ENCODE measurements at places on chromosomes 5 and 9. TPM values are rescaled to one million over a fixed set of nuclear protein-coding genes. Genes with fewer than 3 reads are reported as not detected.

The TMEM171 gene
- total RNA-seq, result 65.9 TPM

The TJP2 gene
- total RNA-seq, result 25.7 TPM

The SOWAHA gene
- total RNA-seq, result not detected

- peak; percentile 83 for DNase-seq
These were observed 51.0 kb downstream of the PTPDC1 start for GRCh38 chr9:94135222-94135621.

DNA sequence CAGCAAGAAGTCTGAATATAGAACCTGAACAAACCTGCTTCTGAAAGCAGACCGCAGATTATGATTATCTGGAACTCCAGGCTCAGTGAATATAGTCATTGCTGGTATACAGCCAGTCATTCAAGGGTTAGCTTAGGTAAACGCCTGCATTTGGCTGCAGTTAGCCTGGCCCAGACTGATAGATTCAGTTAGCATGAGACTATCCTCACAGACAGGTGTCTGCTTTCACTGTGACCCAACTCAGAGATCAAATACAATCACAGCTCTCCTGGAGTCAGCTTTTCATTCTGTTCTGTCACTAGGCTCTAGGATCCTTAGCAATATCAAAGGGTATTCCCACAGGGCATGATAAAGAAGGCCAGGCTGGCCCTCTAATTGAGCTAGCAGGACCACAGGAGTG is 138.6 kb upstream of the PLCXD3 start:
- no peak for DNase-seq

- DNase-seq, result peak; percentile 50
These were observed 140.1 kb downstream of the FGF1 start for GRCh38 chr5:142545650-142546322.

- DNase-seq, result peak; percentile 59
These were observed 173.7 kb upstream of the POU5F2 start for GRCh38 chr5:93915142-93915553.

DNA sequence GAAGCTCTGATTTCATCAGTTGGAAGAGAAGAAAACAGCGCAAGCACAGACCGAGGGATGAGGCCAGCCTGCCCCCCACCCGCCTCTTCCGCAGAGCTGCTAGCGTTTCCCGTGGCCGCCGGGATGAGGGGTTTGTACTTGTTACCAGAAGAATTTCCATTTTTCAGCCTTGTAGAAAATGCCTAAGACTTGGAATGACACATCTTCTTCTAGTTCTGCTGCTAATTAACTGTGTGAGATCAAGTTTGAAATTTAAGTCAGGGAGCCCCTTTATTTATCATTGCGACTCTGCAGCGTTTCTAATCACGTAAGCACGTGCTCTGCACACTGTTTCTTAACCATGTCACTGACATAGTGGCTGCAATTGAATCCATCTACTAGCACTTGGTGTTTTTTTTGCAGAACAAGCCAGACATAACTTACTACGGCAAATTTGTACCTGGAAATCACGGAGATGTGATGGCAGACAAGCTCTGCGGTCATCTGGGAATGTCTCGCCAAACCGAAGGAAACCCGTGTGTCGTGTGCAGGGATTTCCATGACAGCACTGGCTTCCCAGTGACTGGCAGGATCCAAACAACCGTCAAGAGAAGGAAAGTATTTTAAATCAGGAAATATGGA is 41.8 kb upstream of the ROR2 start:
- DNase-seq, result no peak

All from LHCN-M2 (cell line).